ENCODE measurements at places on chromosomes 1 and 21. TPM values are rescaled to one million over a fixed set of nuclear protein-coding genes. Genes with fewer than 3 reads are reported as not detected.

NTMT2 gene
- not detected for total RNA-seq

CHIA gene
- not detected for total RNA-seq

NEK2 gene
- 2.7 TPM for total RNA-seq

ERG gene
- 7.8 TPM for total RNA-seq

TAS1R1 gene
- not detected for total RNA-seq

KPRP gene
- total RNA-seq = 231 TPM

ETNK2 gene
- total RNA-seq = 53.8 TPM

PLA2G2D gene
- not detected for total RNA-seq

SH3D21 gene
- total RNA-seq = 16.3 TPM

PLA2G2A gene
- total RNA-seq = 14.0 TPM

OR2T11 gene
- 0.57 TPM for total RNA-seq

ALDH4A1 gene
- total RNA-seq = 25.8 TPM

DENND2D gene
- 37.3 TPM for total RNA-seq

ABL2 gene
- 10.7 TPM for total RNA-seq

RIMS3 gene
- total RNA-seq = 3.1 TPM

LUZP1 gene
- total RNA-seq = 18.0 TPM

SDE2 gene
- total RNA-seq = 29.7 TPM

PLXNA2 gene
- 27.4 TPM for total RNA-seq

DIP2A gene
- 37.3 TPM for total RNA-seq

CLEC20A gene
- total RNA-seq = not detected

USP16 gene
- 25.8 TPM for total RNA-seq

RHOU gene
- 13.9 TPM for total RNA-seq

TTC39A gene
- total RNA-seq = 14.5 TPM
